ENCODE measurements at places on chromosomes 7 and 10. TPM values are rescaled to one million over a fixed set of nuclear protein-coding genes. Genes with fewer than 3 reads are reported as not detected.

NPFFR1 gene
- total RNA-seq, result not detected

TRPV5 gene
- not detected for total RNA-seq

ZNF736 gene
- 12.0 TPM for total RNA-seq

AGAP4 gene
- total RNA-seq, result 3.3 TPM

PRPS1L1 gene
- not detected for total RNA-seq

NACAD gene
- 3.5 TPM for total RNA-seq

STRIP2 gene
- total RNA-seq, result 1.5 TPM

FOXP2 gene
- total RNA-seq, result 13.1 TPM

STAMBPL1 gene
- 30.5 TPM for total RNA-seq

WBP1L gene
- 113 TPM for total RNA-seq

UTF1 gene
- not detected for total RNA-seq

GFRA1 gene
- 31.3 TPM for total RNA-seq

SH2D4B gene
- total RNA-seq, result not detected

LEP gene
- total RNA-seq, result 4.1 TPM

CYP2E1 gene
- total RNA-seq, result 1.3 TPM

ELMO1 gene
- 0.16 TPM for total RNA-seq

CISD1 gene
- 13.6 TPM for total RNA-seq

SOSTDC1 gene
- 0.73 TPM for total RNA-seq

TMEM273 gene
- not detected for total RNA-seq

SRGN gene
- 132 TPM for total RNA-seq

DGKB gene
- 0.32 TPM for total RNA-seq

FAM25A gene
- not detected for total RNA-seq

SEMA3C gene
- 272 TPM for total RNA-seq

MRPS17 gene
- 13.0 TPM for total RNA-seq

CYP2C8 gene
- total RNA-seq, result 0.32 TPM

ABLIM1 gene
- total RNA-seq, result 7.9 TPM

HOXA9 gene
- not detected for total RNA-seq

PON1 gene
- total RNA-seq, result not detected

AKAP9 gene
- total RNA-seq, result 35.7 TPM

KCNK18 gene
- not detected for total RNA-seq

MBL2 gene
- not detected for total RNA-seq

RHOBTB1 gene
- 45.3 TPM for total RNA-seq

EBLN1 gene
- total RNA-seq, result not detected

HOXA6 gene
- total RNA-seq, result not detected

KLF14 gene
- total RNA-seq, result 0.12 TPM

NRG3 gene
- total RNA-seq, result not detected

FAM20C gene
- 70.4 TPM for total RNA-seq

FAM180A gene
- total RNA-seq, result 34.4 TPM

LIPF gene
- not detected for total RNA-seq

PALS2 gene
- total RNA-seq, result 29.7 TPM

FBXO24 gene
- 0.32 TPM for total RNA-seq

CD36 gene
- 8.9 TPM for total RNA-seq

CLCN1 gene
- under 0.01 TPM for total RNA-seq

TMEM178B gene
- total RNA-seq, result under 0.01 TPM

HOXA1 gene
- total RNA-seq, result not detected

NRAP gene
- total RNA-seq, result not detected

SEPTIN14 gene
- not detected for total RNA-seq

All from hair follicle dermal papilla cell (primary cell).